ENCODE measurements at places on chromosomes 6 and 20. TPM values are rescaled to one million over a fixed set of nuclear protein-coding genes. Genes with fewer than 3 reads are reported as not detected.
A peak's percentile ranks its signal among the peaks of the same experiment; 100 is the strongest.

DNA sequence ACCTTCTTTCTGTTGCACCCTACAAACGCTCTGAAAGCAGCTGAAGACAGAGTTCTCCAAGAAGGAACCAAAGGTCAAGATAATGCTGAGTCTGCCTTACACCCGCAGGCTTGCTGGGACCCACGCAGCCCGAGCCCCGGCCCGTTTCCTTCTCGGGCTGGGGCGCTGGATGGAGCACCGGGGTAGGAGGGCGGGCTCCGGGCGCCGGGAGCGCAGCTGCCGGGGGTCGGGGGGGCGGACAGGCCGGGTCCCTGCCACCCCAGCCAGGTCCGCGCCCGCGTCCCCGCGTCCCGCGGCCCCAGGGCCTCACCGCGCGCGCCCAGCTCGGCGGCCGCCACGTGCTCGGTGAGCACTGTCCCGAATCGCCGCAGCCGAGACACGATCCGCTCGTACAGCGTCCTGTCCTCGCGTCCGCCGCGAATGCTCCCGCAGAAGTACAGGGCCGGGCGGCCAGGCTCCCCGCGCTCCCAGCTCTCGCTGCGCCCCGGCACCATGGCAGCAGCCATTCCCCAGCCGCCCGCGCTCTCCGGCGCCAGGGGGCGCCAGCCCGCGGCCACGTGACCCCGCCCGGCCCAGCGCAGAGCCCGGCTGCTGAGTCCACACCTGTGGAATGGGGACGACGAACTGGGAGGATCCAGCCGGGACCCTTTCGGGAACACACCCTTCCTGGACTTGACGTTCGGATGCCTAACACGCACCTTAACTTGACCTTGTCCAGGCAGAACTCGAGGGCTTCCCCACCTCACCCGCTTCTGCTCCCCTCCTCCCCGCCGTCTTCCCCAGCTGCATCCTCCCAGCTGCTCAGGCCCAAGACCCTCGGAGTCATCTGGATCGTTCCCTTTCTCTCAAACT, at the start of gene DNPH1:
Gene DNPH1, minus strand, starts transcription at position 531 of the 852 bp plus-strand sequence. Its CDS starts 25 bp downstream, at position 506.
- DNase-seq: peak; percentile 90

- DNase-seq: no peak
Observed at GRCh38 chr6:145290122-145290521, 445.2 kb downstream of the EPM2A start.

- DNase-seq: no peak
Observed at GRCh38 chr20:43271980-43272379, 82.3 kb upstream of the PTPRT start.

- DNase-seq: peak; percentile 62
Observed at GRCh38 chr6:135506270-135506997, 8.9 kb upstream of the AHI1 start.

GRCh38 chr6:34510299-34510698, 44.4 kb downstream of the PACSIN1 start:
- DNase-seq: no peak

DNA sequence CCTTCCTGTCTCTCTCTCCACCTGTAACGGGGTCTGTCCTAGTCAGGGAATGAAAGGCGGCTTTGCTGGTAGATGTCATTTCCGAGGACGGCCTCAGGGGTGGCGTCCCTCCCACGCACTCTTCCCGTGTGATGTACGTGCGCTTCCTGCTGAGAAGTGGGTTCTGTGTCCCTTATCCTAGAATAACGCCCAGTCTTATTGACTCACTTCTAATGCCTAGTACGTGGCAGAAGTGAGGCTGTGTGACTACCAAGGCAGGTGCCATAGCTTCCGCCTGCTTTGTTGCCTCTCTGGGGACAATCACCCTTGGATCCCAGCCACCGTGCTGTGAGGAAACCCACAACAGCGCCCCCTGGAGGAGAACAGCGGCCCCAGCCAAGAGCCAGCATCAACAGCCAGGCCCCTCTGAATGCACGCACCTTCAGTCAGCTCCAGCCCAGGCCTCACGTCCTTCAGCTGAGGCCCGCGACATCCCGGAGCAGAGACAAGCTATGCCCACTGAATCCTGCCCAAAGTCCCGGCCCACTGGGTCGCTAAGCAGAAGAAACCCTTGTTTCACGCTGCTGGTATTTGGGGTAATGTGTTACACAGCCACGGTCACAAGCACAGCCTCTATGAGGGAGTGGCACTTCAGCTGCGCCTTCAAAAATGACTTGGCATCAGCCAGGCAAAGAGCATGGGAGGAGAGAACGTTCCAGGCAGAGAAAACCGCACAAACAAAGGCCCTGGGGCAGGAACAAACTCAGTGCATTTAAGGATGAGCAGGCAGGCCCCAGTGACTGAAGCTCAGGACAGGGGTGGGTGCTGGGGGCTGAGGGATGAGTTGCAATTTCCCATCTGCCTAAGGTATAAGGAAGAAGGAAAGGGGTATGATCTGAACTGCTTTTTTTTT, 224.2 kb downstream of the NFATC2 start:
- peak; percentile 57 for DNase-seq

FAM217A gene
- total RNA-seq: not detected

KCNS1 gene
- total RNA-seq: 0.24 TPM

NCOA3 gene
- total RNA-seq: 27.0 TPM

OPN5 gene
- total RNA-seq: not detected

OOEP gene
- not detected for total RNA-seq

C6orf136 gene
- 21.3 TPM for total RNA-seq

All from hepatocyte (in vitro differentiated cells).